ENCODE measurements at places on chromosomes 3 and 15.

DNA sequence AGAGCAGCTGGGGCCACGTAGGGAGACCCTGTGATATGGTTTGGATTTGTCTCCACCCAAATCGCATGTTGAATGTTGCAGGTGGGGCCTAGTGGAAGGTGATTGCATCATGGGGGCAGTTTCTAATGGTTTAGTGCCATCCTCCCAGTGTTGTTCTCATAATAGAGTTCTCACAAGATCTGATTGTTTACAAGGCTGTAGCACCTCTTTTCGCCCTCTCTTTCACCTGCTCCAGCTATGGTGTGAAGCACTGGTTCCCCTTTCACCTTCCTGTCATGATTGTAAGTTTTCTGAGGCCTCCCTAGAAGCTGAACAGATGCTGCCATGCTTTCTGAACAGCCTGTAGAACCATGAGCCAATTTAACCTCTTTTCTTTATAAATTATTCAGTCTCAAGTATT lies 198.9 kb upstream of the CBLB start:
- DNase-seq, result no peak

DNA sequence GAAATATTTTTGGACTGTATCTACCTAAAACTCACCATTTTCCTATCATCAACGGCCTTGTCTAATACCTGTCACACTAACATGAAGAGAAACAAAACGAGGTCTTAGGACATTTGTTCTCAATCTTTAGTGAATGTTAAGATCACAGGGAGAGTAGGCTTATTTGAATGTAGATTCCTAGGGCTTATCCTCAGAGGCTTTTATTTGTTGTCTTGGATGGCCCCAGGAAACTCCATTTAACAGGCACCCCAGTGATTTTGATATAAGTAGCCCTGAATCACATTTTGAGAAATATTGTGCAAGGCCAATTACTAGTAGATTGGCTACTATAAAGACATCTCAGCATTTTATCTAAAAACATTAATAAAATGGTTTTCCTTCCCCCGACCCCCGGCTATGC lies 367.4 kb downstream of the GAP43 start:
- no peak for DNase-seq

- no peak for DNase-seq
These were observed 72.8 kb upstream of the PLCL2 start for GRCh38 chr3:16811950-16812349.

DNA sequence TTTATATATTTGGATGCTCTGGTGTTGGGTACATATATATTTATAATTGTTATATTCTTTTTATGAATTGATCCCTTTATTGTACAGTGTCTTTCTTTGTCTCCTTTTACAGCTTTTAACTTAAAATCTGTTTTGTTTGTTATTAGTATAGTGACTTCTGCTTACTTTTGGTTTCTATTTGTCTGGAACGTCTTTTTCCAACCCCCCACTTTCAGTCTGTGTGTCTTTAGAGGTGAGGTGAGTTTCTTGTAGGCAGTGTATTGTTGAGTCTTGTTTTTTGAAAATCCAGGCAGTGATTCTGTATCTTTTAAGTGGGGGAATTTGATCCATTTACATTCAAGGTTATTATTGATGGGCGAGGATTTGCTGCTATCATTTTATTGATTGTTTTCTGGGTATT lies 62.0 kb downstream of the AP4E1 start:
- DNase-seq, result no peak
